ENCODE measurements at places on chromosomes 5 and 9.

DNA sequence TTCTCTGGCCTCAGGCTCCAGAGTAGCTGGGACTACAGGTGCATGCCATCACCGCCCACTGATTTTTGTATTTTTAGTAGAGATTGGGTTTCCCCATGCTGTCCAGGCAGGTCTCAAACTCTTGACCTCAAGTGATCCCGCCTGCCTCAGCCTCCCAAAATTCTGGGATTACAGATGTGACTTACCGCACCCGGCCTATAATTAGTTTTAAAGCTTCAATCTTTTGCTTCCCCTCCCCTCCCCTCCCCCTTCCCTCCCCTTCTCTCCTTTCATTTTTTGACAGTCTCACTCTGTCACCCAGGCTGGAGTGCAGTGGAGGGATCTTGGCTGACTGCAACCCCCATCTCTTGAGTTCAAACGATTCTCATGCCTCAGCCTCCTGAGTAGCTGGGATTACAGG lies 433.3 kb upstream of the EDIL3 start:
- no peak for DNase-seq

GRCh38 chr9:96725576-96725975 lies 52.3 kb downstream of the ZNF510 start:
- no peak for DNase-seq

DNA sequence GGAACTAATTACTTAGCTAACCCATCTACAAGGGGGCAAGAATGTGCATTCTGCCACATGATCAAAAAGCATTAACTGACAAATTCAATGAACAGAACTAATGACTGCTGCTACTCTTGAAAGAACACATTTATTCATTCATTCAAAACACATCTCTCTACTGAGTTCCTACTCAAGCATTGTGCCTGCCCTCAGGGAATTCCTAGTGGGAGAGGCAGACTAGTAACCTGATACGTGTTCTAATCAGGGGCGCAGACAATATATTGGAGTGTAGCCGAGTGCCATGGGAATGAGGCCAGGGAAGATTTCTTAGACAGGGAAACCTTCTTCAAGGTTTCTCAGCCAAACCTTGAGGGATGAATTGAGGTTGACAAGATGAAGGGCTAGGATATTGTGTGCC lies 56.7 kb upstream of the PAPPA start:
- no peak for DNase-seq

DNA sequence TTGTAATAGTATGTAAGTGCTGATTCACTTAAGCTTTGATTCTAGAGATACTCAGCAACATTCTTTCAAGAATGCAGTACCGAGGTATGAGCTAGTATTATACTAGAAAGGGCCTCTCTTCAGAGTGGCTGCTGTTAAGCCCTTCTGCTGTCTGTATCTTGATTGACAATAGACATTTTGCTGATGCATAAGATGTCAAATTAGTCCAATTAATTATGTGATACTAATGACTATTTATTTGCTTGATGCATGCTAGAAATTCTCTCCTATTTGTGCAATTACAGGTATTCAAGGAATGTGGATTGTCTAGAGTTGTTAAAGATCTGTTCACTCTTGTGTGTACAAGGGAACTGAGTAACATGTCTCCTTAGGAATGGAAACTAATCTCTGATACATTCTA lies 92.3 kb upstream of the PTGER4 start:
- no peak for DNase-seq

- DNase-seq: no peak
Observed at GRCh38 chr5:150641006-150641570, 628 bp downstream of the SYNPO start.

GRCh38 chr5:165055476-165055875 lies 1550.1 kb downstream of the MAT2B start:
- no peak for DNase-seq

DNA sequence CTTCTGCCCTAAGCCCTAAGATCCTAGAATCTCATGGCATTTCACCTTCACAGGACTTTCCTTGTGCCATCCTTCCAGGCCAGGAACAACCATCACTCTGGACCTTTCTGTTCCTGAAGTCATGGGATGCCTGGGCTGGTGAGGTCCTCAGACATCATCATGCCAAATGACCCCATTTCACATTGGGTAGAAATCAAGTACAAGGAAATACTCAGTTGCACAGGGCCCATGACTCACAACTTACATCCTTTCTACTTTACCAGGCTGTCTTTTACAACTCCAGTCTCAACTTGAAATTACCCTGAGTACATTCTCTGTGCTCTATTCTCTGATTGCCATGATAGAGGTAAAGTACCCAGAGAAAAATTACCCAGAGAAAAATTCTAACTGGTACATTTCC lies 167.1 kb downstream of the PIK3R1 start:
- no peak for DNase-seq

DNA sequence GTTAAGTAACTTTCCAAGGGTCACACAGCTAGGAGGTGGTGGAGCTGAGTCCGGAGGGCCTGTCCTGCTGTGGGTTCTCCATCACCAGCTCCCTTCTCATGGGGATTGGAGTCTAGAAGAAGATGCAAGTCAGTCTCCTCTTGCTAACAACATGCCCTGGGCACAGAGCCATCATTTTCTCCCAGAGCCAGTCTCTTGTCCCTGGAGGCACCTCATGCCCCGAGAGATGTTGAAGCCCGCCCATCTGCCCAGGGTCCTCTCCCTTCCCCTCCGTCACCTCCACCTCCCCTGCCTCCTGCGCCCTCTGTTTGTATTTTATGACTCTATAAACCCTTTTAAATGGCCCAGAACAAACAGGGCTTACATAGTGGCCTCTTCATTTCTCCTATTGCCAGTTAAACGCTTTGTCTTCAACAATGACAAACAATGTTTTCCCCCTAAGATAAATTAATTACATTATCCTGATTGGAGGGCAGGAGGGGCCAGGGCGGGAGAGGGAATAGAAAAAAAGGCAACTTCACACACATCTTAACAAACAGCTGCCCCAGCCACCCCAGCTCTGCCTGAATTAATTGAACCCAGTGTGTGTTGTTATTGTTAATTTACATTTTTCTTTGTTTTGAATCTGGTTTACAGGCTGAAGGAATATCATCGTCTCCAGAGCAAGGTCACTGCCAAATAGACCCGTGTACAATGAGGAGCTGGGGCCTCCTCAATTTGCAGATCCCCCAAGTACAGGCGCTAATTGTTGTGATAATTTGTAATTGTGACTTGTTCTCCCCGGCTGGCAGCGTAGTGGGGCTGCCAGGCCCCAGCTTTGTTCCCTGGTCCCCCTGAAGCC lies 55.8 kb downstream of the ASS1 start:
- no peak for DNase-seq

DNA sequence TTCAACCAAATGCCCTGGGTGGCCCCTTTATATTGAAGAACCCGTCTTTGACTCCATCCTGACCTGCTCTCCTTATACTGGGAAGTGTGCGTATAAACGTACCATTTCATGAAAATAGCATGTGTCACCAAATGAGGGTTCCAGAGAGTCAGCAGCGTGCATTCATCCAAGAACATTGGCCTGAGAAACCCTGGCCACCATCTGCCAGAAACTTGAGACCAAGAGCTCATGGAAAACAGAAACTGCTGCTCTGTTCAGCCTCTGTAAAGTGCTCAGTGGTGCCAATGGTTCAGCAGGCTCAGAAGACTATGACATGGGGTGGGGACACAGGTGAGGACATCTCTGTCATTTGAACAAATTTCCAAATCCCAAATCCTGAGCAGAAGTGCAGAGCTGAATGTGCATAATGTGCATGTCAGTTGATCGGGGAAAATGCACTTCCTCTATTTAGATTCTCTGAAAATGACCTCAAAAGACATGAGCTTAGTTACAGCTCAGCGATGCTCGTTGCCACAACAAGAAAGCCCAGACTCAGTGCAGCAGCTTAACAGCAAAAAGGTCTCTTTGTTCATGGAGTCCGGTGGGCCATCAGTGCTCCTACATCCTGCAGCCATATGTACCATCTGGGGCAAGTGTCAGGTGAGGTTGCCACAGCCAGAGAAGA lies 176.1 kb downstream of the ATPSCKMT start:
- no peak for DNase-seq

DNA sequence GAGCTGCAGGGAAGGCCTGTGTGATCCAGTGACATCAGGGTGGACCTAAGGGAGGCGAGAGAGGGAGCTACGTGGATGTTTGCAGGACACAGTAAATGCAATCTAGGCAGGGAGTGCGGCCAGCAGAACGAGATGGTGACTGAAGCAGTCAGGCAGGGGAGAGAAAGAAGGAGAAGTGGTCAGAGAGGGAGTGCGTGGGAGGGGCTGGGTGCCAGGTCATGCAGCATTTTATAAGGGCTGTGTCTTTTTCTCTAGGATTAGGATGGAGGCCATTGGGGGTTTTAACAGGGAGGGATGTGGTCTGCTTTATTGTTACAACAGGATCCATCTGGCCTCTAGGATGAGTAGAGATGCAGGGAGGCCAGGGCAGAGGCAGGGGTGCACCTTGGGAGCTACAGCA lies 80.4 kb downstream of the DCP2 start:
- no peak for DNase-seq

DNA sequence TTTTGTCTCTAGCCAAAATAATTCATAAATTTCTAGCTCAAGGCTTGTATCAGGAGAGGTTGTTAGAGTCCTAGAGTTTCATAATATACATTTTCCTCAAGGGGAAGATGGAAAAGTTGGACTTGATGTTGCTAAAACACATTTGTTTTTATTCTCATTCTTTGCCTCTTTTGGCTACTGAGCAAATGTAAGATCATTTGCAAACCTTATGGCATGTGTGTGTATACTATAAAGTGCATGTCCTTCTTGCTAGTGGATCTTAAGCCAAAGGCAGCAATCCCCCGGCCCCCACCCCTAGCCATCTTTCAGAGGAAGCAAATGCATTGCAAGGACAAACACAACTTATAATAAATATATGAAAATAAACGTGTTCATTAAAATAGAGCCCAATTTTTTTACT lies 43.0 kb downstream of the ADAMTSL1 start:
- DNase-seq: no peak

GRCh38 chr5:127112347-127112864 lies 39.1 kb upstream of the C5orf63 start:
- no peak for DNase-seq

DNA sequence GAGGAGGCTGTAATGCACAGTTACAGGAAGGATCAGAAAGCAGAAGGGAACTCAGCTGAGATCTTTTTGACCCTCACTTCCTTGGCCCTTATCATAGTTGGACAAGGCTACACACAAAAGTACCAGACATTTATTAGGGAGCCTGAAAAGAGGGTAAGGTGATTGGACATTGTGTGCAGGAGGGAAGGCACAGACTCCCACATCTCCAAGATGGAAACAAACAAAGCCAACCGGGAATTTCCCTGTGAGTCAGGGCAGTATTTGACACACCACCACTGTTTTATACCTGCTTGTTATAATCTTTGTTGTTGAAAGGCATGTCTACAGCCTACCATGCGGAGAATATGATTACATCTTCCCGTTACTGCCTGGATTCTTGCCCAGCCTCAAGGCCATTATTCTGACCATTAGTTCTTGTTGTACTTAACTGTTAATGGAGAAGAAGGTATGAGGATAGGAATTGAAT lies 3.0 kb upstream of the CCNG1 start:
- DNase-seq: no peak

DNA sequence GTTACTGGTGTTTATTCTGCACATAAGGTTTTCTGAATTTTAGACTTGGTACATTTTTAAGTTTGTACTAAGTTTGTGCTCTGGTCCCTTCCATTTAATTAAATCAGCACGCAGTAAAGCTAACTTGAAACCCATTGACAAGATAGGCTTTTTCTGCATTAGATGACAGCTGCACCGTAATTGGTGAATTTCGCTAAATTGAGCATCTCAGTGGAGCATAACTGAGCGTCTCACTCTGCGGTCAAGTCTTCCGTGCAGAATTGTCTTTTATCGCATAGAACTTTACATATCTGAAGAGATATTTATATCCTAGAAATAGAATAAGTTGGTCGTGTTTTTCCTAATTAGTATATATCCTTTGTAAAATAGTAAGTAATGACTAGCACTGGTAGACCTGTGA lies 4.1 kb downstream of the SUB1 start:
- DNase-seq: no peak

GRCh38 chr5:172315587-172316493 lies 32.3 kb upstream of the UBTD2 start:
- no peak for DNase-seq

GRCh38 chr5:17794815-17795214 lies 160.6 kb downstream of the TAF11L14 start:
- no peak for DNase-seq

- no peak for DNase-seq
Observed at GRCh38 chr5:127302509-127302908, 11.9 kb downstream of the MEGF10 start.

DNA sequence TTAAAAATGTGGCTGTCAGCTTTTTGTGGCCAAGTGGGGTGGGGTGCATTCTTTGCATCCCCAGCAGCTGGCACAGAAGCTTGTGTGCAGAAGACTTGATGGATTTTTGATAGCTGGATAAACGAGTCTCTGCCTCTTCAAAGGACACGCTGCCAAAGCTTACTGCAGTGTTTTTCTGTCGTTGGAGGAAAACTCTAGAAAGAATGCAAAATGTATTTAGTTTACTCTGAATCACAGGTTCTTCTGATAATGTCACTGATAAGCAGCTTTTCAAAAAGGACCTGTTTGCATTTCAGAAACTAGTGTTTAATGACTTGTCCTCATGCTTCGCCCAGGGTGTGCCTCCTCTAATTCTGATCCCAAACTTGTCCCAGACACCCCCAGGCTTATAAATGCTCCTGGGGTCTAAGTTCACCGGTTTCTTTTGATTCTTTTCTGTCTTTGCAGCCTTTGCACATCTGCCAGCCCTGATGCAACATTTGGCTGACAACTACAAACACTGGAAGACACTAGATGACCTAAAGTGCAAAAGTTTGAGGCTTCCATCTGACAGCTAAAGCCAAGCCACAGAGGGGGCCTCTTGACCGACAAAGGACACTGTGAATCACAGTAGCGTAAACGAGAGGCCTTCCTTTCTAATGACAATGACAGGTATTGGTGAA lies 66.0 kb downstream of the WDR41 start:
- DNase-seq: no peak

DNA sequence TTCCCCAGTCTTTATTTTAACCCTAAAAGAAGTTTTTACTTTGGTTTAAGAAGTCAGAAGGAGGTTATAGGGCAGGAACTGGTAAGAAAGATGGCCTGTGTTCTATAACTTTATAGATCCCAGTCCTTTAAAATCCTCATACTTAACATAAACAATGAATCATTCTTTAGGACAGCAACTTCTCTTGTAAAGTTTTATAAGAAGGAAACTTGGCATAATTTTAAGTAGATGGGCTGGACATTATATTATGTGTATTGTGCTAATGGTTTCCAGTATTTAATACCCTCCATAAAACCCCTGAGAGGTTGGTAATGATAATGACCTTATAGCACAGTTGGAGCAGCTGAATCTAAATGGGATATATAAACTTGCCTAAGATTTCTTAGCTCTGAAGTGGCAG lies 247.2 kb downstream of the FAM170A start:
- no peak for DNase-seq
